NCI-H2107 (cell line): ENCODE measurements at places on chromosomes 3 and 15.

- no peak for DNase-seq
Observed at GRCh38 chr3:30643763-30644462, 37.5 kb downstream of the TGFBR2 start.

GRCh38 chr15:90501898-90502297 lies 27.8 kb upstream of the CRTC3 start:
- DNase-seq, result no peak

DNA sequence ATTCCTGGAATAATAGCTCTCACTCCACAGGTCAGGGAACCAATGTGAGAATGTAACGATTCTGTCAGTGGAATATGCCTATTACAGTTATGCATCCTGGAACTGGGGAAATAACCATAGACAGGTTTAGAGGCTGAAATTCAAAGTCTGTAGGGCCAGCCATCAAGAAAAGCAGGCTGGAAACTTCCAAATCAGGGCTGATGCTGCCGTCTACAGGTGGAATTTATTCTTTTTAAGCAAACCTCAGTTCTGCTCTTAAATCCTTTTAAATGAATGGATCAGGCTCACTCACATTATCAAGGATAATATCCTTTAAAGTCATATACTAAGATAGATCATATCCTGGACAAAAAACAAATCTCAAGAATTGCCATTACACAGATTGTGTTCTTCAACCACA lies 699.8 kb downstream of the NR2F2 start:
- no peak for DNase-seq

GRCh38 chr3:9178697-9179096 lies 70.7 kb downstream of the SRGAP3 start:
- DNase-seq, result no peak

DNA sequence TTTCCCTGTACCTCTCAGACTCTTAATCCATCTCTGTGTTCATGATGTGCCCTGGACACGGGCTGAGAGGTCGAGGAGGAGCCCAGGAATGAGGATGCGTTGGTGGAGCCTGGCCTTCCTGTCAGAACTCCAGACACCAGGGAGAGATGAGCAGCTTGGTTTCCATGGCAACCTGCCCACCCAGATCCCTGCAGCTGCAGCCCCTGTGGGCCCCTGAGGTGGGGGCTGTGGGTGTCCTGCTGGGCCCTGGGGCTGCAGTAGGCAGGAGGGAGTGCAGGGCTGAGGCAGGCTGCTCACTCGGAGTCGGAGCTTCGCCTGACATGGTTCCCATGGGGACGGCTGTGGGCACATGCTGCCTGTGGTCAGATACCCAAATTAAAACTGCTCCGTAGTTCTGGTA lies 7.7 kb upstream of the SCN10A start:
- no peak for DNase-seq

GRCh38 chr3:136042608-136043221 lies 77.2 kb downstream of the PPP2R3A start:
- DNase-seq, result peak; percentile 30

- no peak for DNase-seq
Observed at GRCh38 chr15:70226337-70226980, 128.7 kb upstream of the TLE3 start.

- DNase-seq, result no peak
Observed at GRCh38 chr3:41638381-41638780, 323.5 kb downstream of the ULK4 start.

GRCh38 chr3:184145111-184145524 lies 10.0 kb downstream of the EIF2B5 start:
- peak; percentile 79 for DNase-seq

DNA sequence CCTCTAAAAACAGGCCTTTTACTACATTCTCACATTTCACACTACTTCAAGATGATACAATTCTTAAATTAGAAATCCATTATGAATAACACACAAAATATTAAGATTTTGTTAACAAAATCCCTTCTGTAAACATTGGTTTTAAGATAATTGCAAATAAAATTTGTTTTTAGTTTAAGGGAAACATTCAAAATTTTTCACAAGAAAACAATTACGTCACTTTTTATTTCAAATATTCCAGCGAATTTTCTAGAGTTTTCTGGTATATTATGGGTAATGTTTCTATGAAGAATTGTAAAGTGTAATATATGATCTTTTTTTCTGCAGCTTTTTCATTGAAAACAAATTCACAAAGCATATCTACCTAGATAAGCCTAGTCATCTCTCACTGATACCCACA lies 5.9 kb downstream of the ARPP21 start:
- DNase-seq, result no peak

DNA sequence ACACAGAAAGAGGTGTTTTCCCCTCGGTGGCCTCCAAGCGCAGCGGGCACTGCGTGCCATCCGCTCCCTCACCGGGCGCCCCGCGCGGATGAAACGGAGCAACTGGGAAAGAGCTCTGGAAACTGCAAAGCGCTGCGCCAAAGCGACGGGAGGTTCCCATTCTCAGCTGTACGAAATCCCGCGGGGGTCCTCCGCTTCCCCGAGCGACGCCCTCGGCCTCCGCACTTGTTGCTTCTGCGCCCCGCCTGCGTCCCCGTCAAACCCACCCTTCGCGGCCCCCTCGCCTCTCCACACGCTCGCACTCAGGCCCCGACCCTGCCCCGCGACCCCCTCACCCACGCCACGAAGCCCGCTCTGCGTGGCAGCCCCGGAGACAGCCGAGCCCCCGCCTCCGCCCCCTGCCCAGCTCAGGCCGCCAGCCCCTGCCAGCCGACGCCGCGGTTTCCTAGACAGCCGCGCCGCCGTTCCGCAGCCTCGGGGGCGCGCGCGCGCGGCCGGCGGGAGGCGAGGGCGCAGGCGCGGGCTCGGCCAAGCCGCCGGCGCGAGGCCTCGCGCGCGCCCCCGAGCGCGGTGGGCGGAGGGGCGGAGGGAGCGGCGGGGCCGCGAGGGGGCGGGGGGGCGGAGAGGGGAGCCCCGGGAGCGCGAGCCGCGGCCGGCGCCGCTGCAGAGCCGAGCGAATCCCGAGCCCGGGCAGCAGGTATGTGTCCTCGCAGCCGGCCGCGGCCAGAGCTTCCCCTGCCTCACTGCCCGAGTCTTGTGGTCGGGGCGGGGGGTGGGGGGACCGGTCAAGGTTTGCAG lies at the start of gene TMEM266:
Gene TMEM266, plus strand, starts transcription at position 666 of the 798 bp plus-strand sequence. CDS start 74,279 bp downstream, outside the sequence.
- DNase-seq, result peak; percentile 5

DNA sequence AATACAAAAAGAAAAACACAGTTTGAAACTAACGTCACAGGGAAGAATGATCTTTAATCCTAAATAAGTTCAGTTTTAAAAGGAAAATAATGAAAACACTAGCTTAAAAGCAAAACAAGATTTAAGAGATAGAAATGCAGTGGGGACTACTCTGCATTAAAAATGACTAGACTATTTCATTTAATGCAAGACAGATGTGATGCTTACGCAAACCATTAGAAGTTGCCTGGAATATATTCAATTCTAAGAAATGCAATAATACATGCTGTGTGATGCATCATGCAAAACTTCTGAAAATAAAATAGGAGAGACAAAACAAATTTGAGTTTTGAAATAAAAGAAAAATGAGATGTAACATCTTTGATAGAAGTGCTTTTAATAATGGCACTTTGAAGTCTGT lies 97.6 kb upstream of the STRIT1 start:
- no peak for DNase-seq

GRCh38 chr3:20760981-20761380 lies 575.0 kb upstream of the SGO1 start:
- DNase-seq, result no peak

DNA sequence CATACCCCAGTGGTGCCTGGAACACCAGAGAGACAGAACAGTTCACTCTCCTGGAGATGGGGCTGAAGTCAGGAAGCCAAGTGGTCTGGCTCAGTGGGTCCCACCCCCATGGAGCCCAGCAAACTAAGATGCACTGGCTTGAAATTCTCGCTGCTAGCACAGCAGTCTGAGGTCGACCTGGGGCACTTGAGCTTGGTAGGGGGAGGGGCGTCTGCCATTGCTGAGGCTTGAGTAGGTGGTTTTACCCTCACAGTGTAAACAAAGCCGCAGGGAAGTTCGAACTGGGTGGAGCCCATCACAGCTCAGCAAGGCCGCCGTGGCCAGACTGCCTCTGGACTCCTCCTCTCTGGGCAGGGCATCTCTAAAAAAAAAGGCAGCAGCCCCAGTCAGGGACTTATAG lies 272.0 kb downstream of the KLF13 start:
- DNase-seq, result no peak

GRCh38 chr3:152348436-152349177 lies 79.9 kb downstream of the MBNL1 start:
- no peak for DNase-seq

DNA sequence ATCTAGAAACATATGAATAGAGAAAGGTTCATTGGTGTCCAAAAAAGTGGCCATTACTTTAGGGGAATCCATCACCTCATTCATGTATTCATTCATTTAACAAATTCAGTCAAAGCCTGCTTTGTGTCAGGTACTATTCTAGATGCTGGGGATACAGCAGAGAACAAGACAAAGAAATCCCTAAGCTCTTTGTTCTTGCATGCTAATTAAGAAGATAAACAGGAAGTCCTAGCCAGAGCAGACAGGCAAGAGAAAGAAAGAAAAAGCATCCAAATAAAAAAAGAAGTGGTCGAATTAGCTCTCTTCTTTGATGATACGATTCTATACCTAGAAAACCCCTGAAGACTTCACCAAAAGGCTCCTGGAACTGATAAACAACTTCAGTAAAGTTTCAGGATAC lies 12.4 kb upstream of the ZMAT3 start:
- no peak for DNase-seq

GRCh38 chr3:65352951-65353350 lies 665.2 kb upstream of the ADAMTS9 start:
- no peak for DNase-seq

- DNase-seq, result no peak
Observed at GRCh38 chr3:148535001-148535400, 162.7 kb upstream of the AGTR1 start.

- no peak for DNase-seq
Observed at GRCh38 chr3:16103472-16103871, 71.0 kb upstream of the GALNT15 start.

DNA sequence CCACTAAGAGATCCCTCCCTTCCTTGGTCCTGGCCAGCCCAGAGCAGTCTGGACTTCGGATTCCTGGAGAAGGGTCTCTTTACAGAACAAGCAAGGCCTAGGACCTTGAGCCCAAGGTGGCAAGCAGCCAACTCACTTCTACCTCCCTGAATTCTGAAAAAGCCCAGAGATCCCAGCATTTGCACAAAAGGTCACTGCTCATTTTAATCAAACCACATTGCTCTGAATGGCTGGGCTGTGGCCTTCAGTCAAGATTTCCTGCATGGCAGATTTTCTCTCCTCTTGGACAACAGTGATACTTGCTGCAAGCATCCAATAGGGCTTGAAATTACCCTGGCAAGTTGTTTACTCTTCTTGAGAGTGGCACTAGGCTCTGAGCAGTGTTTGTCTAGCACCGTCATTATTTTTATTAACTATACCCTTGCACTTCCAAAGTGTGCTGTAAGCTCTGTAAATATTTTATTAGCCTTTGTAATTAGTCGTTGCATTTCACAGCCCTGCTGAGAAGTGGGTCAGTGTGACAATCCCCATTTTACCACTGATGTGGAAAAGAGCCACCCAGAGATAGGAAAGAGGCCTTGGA lies 274.7 kb upstream of the CTNNB1 start:
- no peak for DNase-seq

DNA sequence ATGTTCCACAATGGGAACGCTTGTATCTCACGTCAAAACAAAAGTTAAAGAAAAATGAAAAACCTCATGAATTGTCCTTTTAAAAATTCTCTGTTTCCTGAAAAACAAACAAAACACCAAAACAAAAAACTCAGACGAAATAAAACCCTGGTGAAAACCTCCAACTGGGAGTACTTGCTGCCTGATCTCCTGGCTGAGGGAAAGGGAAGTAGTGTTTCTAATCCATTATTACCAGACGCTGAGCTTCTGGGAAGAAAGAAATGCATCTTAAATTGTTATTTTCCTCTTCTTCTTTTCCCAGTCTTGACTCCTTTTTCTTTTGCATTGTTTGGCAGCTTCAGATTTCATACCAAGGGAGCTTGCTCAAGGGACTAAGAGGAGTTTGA lies 243.2 kb upstream of the RGMA start:
- no peak for DNase-seq
